ENCODE measurements at places on chromosomes 5 and 9.

- no peak for DNase-seq
Measured at GRCh38 chr5:80936881-80937280, 23.3 kb upstream of the RASGRF2 start.

DNA sequence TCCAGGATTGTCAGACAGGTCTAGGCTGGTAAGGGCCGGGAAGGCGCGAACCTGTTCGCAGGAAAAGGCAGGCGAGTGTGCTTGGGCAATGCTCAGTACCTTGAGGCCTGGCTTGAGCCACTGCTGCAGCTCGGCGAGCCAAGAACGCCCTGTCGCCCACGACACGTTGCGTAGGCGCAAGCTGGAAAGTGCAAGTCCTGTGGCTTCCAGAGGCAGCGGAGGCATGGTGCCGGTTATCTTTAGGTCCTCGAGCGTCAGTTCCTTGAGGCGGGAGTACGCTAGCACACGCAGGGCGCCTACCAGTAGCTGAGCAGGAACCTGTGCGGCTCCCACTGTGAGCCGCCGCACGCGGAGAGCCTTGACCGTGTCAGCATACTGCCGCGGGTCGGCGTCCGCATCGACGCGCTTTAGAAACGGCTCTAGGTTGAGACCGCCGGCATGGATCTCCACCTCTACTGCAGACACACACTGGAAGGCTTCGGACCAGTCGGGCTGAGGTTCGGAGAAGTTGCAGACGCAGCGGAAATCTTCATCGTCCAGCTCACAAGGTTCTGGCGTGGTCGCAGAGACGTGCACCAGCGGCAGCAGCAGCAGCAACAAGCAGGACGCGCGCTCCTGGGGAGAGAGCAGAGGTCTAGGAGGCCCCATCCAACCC is 482 bp downstream of the CD14 start:
- DNase-seq, result no peak

DNA sequence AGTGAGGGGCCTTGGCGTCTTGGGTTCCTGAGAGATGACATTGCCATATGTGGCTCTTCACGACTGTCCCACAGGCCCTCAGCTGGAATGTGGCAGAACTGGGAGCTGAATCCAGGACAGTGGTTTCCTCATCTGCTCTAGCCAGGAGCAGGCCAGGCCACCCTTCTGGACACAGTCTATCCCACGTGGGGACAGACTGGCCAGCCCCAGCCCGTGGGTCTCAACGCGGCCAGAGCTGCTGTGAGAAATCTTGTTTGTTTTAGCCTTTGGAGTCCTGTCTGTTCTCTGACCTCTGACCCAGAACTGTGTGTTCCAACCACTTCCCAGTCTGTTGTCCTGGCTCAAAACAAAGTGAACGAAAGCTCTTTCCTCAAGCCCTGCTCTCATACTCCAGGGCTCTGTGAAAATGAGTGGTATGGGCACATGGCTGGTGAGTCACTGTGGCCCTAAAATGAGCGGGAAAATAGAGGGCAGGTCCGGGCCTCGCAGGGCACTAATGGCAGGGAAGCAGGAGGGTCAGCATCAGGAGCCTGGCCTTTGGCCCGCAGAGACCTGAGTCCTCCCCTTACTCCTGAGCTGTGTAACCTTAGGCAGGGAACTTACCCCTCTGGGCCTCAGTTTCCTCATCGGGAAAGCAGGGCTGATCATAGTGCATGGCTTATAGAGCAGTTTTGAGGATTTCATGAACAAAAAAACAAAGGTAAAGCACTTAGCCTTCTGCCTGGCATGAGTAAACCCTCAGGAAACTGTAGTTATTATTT is 34.8 kb upstream of the GLRX start:
- DNase-seq, result no peak

DNA sequence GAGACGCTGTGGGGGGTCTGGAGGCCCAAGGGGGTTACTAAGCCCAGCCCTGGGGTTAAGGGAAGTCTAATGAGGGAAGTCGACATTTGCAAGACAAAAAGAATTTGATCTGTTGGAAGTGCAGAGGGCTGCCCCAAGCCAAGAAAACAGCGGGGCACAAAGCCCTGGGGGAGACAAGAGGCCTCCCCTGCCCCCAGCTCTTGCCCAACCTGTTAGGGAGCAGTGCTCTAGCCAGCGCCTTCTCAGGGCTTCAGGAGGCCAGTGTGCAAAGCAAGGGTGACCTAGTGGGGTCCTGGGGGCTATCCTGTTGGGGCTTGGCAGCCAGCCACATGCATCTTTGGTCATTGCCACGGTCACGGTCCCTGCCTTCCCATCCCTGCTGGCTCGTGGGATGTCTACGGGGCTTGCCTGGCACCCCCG is 25.2 kb downstream of the GFI1B start:
- DNase-seq, result no peak

- peak; percentile 41 for DNase-seq
Measured at GRCh38 chr9:90099262-90099963, 494.6 kb downstream of the GADD45G start.

GRCh38 chr9:129081388-129081904 is 535 bp downstream of the DOLPP1 start:
- no peak for DNase-seq

GRCh38 chr9:111118256-111118948 is 80.1 kb upstream of the LPAR1 start:
- no peak for DNase-seq

DNA sequence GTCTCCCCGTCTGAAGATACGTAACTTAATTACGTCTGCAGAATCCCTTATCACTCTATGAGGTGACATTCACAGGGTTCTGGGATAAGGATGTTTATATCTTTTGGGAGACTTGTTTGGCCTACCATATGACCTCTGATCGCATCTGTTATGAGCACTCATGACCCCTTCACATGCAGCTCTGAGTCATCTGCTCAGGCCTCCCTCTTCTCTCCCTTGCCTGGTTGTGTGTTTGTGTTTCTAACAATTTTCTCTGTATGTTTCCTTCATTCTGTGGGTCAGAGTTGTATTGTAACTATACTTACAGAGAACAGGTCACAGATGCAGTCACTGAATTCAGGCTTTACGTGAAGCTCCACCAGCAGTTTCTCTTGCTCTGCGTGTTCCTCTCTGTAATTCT is 330.6 kb downstream of the TENT4A start:
- no peak for DNase-seq

- no peak for DNase-seq
Measured at GRCh38 chr5:96339862-96340261, 93.2 kb downstream of the PCSK1 start.

DNA sequence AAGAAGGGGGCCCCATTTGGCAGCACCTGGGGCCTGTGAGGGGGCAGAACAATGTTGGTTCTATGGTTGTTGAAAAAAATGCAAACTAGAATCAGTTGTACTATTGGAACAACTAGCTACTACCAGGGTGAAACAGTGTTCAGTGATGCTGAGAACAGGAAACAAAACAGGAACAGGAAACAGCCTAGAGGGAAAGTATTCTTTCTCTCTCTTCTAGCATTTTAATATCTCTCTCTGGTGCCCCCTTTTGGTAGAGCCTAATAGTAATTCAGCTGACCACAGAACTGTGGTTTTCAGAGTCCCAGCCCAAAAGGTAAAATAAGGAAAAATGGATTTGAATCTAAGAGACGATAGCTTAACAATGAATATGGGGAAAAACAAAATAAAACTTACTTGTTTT is 138.0 kb upstream of the KCNN2 start:
- DNase-seq, result no peak

DNA sequence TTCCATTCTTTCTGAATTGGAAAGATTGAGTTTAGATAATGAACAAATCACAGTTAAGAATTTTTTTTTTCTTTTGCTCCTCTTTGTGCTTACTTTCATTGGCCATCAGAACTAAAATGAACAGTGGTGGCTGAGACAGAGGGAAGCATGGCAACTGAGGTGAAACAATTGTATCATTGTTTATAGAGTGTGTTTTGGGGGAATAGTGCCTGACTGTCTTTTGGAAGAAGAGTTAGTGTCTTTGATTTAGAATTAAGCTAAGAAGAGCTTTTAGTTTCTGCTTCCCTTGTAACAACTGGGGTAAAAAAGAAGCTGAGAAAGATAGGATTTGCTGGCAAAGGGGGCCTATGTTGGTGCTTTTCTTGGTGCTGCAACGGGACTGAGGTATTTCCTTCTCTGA is 24.0 kb downstream of the HSD17B4 start:
- no peak for DNase-seq

- DNase-seq, result no peak
Measured at GRCh38 chr9:106864373-106865143, 1.6 kb downstream of the ZNF462 start.

GRCh38 chr5:17096952-17097695 is 120.3 kb upstream of the BASP1 start:
- no peak for DNase-seq

GRCh38 chr9:104810421-104811339 is 46.8 kb downstream of the NIPSNAP3B start:
- no peak for DNase-seq
